ENCODE measurements at places on chromosomes 6 and 20. TPM values are rescaled to one million over a fixed set of nuclear protein-coding genes. Genes with fewer than 3 reads are reported as not detected.
A peak's percentile ranks its signal among the peaks of the same experiment; 100 is the strongest.

Gene CLDN20
- total RNA-seq = not detected

DNA sequence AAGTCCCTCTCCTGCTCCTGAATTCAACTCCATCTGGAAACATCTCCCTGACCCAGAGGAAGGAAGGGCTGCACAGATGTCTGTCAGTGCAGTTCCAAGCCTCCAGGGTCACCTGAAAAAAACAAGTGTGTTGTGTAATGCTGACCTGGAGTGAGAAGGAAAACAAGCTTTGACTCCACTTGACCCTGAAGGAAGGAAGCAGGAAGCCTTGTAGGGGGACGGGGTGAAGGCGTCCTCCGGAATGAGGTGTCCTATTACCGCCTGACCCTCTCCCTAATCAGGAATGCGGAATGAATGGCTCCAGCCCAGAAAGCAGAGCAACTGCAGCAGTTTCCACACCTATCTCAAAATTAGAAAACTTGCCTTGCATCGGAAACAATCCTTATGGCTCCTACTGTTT is 13.9 kb upstream of the ADGRF5 start:
- H3K27me3 ChIP-seq = no peaks in the 10 kb centered on the region
- H3K27ac ChIP-seq = peak overlapping the region; percentile 62
- peak; percentile 60 for DNase-seq

DNA sequence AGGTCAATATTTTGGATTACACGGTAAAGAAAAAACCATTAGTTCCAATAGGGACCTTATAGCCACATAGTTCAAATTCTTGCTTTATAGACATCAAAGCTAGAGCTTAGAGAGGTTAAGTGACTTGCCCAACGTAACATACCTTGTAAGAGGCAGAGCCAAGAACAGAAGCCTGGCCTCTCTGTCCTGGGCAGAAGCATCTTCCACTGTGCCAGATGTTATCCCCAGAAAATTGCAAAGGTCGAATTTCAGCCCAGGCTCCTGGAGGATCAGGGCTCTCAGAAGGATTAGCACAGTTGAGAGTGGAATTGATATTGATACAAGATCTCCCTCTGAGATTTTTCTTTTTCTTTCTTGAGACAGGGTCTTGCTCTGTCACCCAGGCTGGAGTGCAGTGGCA is 6.1 kb downstream of the SMIM28 start:
- H3K4me1 ChIP-seq = no peaks in the 10 kb centered on the region
- H3K27ac ChIP-seq = no peak overlapping the region
- H3K4me3 ChIP-seq = no peak overlapping the region
- H3K27me3 ChIP-seq = no peaks in the 10 kb centered on the region
- DNase-seq = no peak

DNA sequence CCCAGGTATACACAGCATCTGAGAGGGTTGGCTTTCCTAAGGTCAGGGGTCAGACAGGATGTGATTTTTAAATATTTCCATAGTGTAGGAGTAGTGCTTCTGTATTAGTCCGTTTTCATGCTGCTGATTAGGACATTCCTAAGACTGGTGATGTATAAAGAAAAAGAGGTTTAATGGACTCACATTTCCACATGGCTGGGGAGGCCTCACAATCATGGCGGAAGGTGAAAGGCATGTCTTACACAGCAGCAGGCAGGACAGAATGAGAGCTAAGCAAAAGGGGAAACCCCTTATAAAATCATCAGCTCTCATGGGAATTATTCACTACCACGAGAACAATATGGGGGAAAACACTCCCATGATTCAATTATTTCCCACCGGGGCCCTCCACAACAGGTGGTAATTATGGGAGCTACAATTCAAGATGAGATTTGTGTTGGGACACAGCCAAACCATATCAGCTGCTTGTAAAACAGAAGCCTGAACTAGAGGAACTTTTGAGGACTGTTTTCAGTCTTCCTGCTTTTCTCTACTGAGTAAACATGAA is 91.0 kb upstream of the MEI4 start:
- H3K36me3 ChIP-seq = no peaks in the 10 kb centered on the region
- no peak for DNase-seq
- H3K4me1 ChIP-seq = no peaks in the 10 kb centered on the region
- no peaks in the 10 kb centered on the region for H3K27me3 ChIP-seq

Gene DEFB124
- total RNA-seq = not detected

DNA sequence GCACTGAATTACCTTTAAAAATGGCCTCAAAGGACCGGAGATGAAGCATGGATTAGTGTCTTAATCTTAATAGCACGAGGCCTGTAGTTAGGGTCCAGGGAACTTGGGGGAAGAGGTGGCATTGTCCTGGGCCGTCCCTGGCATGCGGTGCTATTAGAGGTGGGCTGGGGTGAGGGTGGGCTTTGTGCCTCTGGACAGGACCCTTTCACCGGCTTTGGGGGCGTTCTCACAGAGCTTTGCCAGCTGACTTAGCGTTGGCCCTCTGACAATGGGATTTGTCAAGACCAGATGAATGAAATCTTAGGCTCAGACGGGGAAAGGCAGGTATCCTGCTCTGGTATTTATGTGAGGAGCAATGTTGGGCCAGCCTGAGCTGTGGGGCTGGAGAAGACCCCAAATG is 59.6 kb downstream of the ERMARD start:
- no peak overlapping the region for H3K27ac ChIP-seq
- peaks cover 4% of the 10 kb centered on the region for H3K27me3 ChIP-seq
- H3K36me3 ChIP-seq = no peaks in the 10 kb centered on the region
- no peak for DNase-seq
- no peak overlapping the region for H3K4me3 ChIP-seq

- no peaks in the 10 kb centered on the region for H3K36me3 ChIP-seq
- no peak overlapping the region for H3K4me3 ChIP-seq
- no peaks in the 10 kb centered on the region for H3K27me3 ChIP-seq
- no peak for DNase-seq
- H3K4me1 ChIP-seq = peaks cover 2% of the 10 kb centered on the region
Measured at GRCh38 chr6:163344411-163344810, 70.1 kb upstream of the QKI start.

- no peaks in the 10 kb centered on the region for H3K27me3 ChIP-seq
- H3K4me1 ChIP-seq = no peaks in the 10 kb centered on the region
- DNase-seq = peak; percentile 71
- peaks cover 9% of the 10 kb centered on the region for H3K36me3 ChIP-seq
Measured at GRCh38 chr6:44086931-44087574, 40.2 kb downstream of the MRPL14 start.

GRCh38 chr20:34938466-34939163 is 17.0 kb downstream of the GSS start:
- H3K36me3 ChIP-seq = peaks cover 47% of the 10 kb centered on the region
- H3K4me1 ChIP-seq = peaks cover 17% of the 10 kb centered on the region
- H3K4me3 ChIP-seq = no peak overlapping the region
- peak overlapping the region; percentile 37 for H3K27ac ChIP-seq
- H3K27me3 ChIP-seq = no peaks in the 10 kb centered on the region

- H3K27me3 ChIP-seq = no peaks in the 10 kb centered on the region
- no peak overlapping the region for H3K27ac ChIP-seq
- no peak for DNase-seq
- H3K4me1 ChIP-seq = no peaks in the 10 kb centered on the region
Measured at GRCh38 chr20:24733416-24733815, 215.7 kb upstream of the CST7 start.

GRCh38 chr20:60138256-60139220 is 180.3 kb downstream of the CDH26 start:
- H3K27me3 ChIP-seq = no peaks in the 10 kb centered on the region
- H3K36me3 ChIP-seq = no peaks in the 10 kb centered on the region
- H3K4me3 ChIP-seq = peak overlapping the region; percentile 34
- H3K27ac ChIP-seq = no peak overlapping the region
- peaks cover 8% of the 10 kb centered on the region for H3K4me1 ChIP-seq

Gene PXMP4
- 60.5 TPM for total RNA-seq

DNA sequence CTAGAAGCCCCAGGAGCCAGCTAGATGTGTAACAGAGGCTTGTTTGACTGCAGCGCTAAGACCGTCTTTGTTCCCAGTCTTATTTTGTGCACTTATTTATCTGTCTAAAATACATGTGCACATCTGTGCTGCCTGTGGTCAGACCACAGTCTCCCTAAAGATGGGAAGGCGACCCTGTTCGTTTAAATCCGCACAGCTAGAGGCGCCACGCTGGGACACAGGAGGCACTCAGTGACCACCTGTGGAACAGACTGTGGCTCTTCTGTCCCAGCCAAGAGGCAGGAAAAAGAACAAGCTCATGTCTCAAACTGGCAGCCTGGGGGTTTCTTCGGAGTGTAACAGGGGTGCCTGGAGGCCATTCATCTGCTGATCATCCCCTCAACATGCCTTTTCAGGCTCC is 66.8 kb downstream of the CPNE5 start:
- no peaks in the 10 kb centered on the region for H3K27me3 ChIP-seq
- no peaks in the 10 kb centered on the region for H3K36me3 ChIP-seq
- peaks cover 19% of the 10 kb centered on the region for H3K4me1 ChIP-seq
- DNase-seq = no peak

Gene HCK
- 99.9 TPM for total RNA-seq

Gene KATNA1
- 13.3 TPM for total RNA-seq

Gene KCNQ5
- 0.35 TPM for total RNA-seq

Gene MYBL2
- total RNA-seq = 1.7 TPM

Gene TSBP1
- total RNA-seq = not detected

Gene GNAS-AS1
- 0.97 TPM for total RNA-seq

- no peaks in the 10 kb centered on the region for H3K4me1 ChIP-seq
- H3K36me3 ChIP-seq = peaks cover 21% of the 10 kb centered on the region
- no peaks in the 10 kb centered on the region for H3K27me3 ChIP-seq
- no peak overlapping the region for H3K4me3 ChIP-seq
- H3K27ac ChIP-seq = no peak overlapping the region
- DNase-seq = no peak
Measured at GRCh38 chr20:3652676-3653596, 10.3 kb downstream of the GFRA4 start.

DNA sequence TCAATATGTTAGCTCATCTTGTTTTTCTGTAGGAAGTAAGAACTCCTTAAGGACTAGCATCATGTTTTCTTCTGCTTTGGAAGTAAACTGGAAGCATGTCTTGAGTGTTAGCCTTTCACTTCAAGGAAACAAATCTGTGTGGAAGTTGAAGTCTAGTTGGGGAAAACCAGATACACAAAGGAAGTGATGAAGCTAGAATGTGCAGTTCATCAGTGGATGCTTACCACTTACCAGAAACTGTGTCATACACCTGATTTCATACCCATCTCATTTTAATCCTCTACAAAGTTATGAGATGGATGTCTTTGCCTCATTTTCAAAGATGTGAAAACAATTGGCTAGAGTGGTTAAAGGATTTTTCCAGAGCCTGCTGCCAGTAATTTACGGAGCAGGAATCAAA is 75.8 kb downstream of the TMEM170B start:
- DNase-seq = no peak
- H3K4me3 ChIP-seq = no peak overlapping the region
- peaks cover 14% of the 10 kb centered on the region for H3K4me1 ChIP-seq
- H3K36me3 ChIP-seq = no peaks in the 10 kb centered on the region

GRCh38 chr6:21586740-21587178 is 6.8 kb upstream of the SOX4 start:
- DNase-seq = peak; percentile 59
- H3K4me3 ChIP-seq = peak overlapping the region; percentile 70
- H3K36me3 ChIP-seq = no peaks in the 10 kb centered on the region

Gene GJA1
- 64.1 TPM for total RNA-seq

Gene NFATC2
- total RNA-seq = 6.6 TPM

Measured in lower lobe of right lung (tissue), 2 donors.